Activated naive CD8-positive, alpha-beta T cell treated with anti-CD3 and anti-CD28 coated beads for 36 hours (primary cell): ENCODE measurements at places on chromosomes 7 and 10.

- H3K4me1 ChIP-seq = no peaks in the 10 kb centered on the region
- DNase-seq = no peak
- no peak overlapping the region for H3K27ac ChIP-seq
- H3K36me3 ChIP-seq = no peaks in the 10 kb centered on the region
Observed at GRCh38 chr10:130470973-130471372, 334.8 kb downstream of the GLRX3 start.

DNA sequence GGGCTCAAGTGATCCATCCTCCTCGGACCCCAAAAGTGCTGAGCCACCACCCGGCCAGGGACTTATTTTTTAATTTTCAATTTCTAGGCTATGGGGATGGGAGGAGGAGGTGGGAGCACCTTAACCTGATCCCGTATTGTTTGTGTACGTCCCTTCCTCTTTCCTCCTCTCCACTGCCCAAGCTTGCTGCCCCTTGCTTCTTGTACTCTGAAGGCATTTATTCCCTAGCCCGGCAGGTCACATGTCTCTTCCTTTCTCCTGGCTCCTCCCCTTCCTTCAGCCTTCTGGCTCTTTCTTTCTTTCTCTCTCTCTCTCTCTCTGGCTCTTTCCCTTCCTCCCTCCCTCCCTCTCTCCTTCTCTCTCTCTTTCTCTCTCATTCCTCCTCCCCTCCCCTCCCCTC, 56.0 kb downstream of the COL26A1 start:
- no peaks in the 10 kb centered on the region for H3K36me3 ChIP-seq
- no peak overlapping the region for H3K4me3 ChIP-seq
- H3K27me3 ChIP-seq = peaks cover 10% of the 10 kb centered on the region
- H3K4me1 ChIP-seq = no peaks in the 10 kb centered on the region

DNA sequence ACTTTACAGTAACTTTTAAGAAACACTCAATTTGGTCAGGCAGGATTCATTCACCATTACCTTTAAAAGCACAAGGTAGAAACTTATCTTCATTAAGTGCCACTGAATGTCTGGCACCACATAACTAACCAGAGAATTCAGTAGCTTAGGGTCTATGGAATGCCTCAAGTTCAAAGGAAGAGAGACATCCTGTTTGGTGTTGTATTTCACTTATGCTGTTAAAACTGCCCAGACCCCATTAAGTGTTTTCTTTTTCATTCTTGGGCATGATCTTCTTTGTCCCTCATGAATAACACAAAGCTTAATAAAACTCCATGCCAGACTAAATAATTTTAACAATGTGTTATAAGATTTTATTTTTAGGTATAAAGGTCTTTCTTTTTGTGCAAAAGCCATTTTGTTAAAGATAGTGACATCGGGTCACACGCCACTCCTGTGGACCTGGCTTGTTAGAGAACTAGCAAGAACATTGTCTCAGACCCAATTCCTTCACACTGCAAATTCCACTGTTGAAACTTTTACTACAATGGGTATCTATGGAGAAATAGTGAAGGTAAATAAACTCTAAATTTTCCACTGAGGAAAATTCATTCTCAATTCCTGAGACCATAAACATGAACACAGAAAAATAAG, 221.0 kb downstream of the TWIST1 start:
- H3K27ac ChIP-seq = no peak overlapping the region
- DNase-seq = no peak
- H3K27me3 ChIP-seq = no peaks in the 10 kb centered on the region
- H3K4me1 ChIP-seq = no peaks in the 10 kb centered on the region
- no peaks in the 10 kb centered on the region for H3K36me3 ChIP-seq

DNA sequence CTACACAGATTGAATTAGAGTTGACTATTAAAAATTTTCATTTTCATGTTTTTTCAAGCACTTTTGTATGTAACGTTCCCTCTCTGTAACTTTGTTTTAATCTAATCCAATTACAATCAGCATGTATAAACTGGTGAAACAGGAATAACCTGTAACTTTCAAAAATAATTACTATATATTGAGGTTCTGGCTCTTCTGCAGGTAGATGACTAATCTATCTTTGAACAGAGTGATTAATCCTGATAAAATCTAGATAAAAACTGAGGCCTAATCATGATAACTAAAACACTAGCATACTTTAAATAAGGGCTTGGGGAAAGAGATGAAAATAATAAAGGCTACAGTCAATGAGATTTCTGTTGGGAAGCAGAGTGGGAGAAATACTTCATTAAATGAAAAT, 101.6 kb upstream of the KCND2 start:
- H3K27ac ChIP-seq = no peak overlapping the region
- no peaks in the 10 kb centered on the region for H3K27me3 ChIP-seq
- DNase-seq = no peak
- no peaks in the 10 kb centered on the region for H3K4me1 ChIP-seq

- H3K4me3 ChIP-seq = no peak overlapping the region
- no peak overlapping the region for H3K27ac ChIP-seq
- no peak for DNase-seq
- H3K36me3 ChIP-seq = no peaks in the 10 kb centered on the region
Observed at GRCh38 chr7:156554488-156554887, 86.1 kb upstream of the RNF32 start.

DNA sequence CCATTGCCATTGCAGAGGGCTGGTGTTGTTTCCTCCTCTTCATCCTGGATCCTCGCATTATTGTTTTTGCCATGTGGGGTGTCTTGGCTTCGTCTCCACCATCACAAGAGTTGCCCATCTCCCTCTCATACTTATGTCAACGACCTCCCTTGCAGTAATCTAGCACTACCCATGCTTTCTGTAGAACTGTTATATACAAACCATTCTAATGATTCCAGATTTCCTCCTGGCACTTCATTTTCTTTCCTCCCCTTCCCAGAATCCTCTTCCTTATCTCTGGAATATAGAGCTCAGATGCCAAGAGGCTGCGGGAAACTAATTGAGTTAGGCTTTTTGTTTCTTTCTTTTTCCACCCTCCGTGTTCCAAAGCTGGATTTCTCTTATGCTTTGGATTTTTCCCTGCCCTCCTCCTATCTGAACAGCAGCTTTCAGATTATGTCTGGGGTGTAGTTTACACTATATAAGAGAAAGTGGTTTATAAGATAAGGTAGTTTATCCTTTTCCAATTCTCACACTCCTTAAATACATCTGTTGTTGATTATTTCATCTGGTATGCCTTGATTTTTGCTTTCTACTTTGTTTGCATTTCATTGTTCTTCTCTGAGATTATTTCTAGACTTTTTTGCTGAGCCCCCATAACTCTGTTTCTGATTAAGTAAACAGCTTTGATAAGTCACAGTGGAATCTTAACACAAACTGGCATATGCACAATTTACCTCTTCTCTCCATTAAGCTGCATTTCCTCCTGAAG, 264.1 kb downstream of the BICC1 start:
- no peak overlapping the region for H3K27ac ChIP-seq
- H3K27me3 ChIP-seq = peaks cover 2% of the 10 kb centered on the region
- H3K4me3 ChIP-seq = no peak overlapping the region

DNA sequence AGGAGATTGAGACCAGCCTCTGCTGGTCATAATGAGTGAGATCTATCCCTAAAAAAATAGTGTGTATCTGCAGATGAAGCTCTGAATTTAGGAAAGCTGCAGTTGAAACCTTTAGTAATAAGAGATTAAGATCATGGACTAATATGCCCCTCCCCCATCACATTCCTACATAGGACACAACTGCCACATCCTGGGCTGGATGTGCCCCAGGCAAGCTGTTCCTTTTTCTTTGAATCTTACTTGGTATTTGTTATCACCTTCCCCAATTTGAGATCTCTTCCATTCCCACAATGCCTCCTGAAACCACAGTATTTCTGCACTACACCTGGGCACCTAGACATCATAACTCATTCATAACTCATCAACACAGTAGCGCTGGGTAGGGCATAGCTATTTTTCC, 74.1 kb downstream of the DOCK1 start:
- H3K27ac ChIP-seq = no peak overlapping the region
- no peak overlapping the region for H3K4me3 ChIP-seq
- H3K36me3 ChIP-seq = no peaks in the 10 kb centered on the region
- peaks cover 3% of the 10 kb centered on the region for H3K4me1 ChIP-seq
- no peaks in the 10 kb centered on the region for H3K27me3 ChIP-seq

DNA sequence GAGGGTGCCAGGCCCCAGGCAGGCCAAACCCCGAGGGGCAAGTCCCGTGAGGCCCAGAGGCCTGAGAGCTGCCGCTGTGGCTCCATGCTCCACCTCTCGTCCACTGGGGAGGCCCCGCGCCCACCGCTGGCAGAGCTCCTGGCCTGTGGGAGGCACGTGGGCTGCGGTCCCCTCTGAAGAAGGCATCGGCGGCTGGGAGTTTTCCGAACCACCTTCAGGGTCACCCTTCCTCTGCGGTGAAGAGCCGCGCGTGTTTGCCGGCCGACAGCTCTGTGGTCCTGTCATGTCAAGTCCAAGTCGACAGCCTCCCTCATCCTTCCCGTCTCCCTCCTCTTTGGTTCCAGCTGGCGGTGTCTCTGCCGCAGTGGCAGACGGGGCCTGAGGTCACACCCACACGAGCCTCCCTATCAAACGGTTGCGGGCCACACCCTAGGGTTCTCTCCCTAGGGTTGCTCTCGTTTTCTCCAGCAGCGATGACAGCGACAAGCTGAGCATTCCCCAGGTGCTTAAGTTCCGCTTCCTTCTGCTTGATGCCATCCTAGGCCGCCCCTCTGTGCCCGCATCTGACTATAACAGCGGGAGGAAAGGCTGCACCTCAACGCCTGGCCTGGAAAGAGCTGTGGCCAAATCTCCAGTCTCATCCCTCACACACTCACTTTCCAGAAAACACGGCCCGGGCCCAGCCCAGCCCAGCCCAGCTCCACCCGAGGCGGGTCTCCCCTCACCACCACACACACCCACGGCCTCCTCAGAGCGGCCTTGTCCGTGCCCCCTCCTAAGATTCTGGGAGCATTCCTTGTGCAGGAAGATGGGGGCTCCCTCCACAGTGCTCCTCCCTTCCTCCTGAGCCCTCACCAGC, 185.0 kb downstream of the ELFN1 start:
- H3K27me3 ChIP-seq = no peaks in the 10 kb centered on the region
- no peak overlapping the region for H3K4me3 ChIP-seq
- no peaks in the 10 kb centered on the region for H3K36me3 ChIP-seq
- no peak overlapping the region for H3K27ac ChIP-seq
- DNase-seq = no peak

GRCh38 chr7:54690892-54691291, 68.1 kb downstream of the SEC61G start:
- no peaks in the 10 kb centered on the region for H3K36me3 ChIP-seq
- H3K27ac ChIP-seq = no peak overlapping the region
- H3K4me3 ChIP-seq = no peak overlapping the region
- H3K27me3 ChIP-seq = no peaks in the 10 kb centered on the region
- no peaks in the 10 kb centered on the region for H3K4me1 ChIP-seq
- no peak for DNase-seq

DNA sequence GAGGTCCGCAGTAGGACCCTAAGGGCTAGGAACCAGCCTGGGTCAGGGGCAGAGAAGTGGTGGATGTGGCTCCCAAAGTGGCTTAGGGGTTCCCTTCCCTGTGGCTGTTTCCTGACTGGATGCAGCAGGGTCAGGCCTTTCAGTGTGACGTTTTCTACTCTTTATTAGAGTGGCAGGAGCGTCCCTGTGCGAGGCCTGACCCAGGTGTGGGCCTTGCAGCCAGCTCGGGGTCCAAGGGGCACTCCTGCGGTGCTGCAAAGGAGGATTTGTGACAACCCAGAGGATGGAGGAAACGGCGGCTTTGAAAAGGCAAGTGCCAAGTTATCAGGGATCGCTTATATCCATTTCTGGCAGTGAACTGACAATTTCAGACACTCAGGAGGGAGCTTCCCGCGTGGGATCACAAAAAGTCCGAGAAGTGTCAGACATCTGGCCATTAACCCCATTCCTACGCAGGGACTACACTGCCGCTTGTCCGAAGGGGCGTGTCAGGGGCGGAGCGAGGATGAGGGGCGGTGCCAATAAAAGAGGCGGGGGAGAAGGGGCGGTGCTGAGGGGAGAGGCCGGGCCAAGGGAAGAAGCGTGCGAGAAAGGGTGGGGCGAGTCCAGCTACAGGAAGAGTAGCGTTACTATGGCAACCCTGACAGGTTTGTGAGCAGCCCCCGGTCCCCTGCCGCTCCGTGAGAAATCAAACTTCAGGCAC, 98.8 kb upstream of the ZNF722 start:
- peak overlapping the region; percentile 87 for H3K27ac ChIP-seq
- peak overlapping the region; percentile 97 for H3K4me3 ChIP-seq
- H3K27me3 ChIP-seq = no peaks in the 10 kb centered on the region
- H3K36me3 ChIP-seq = peaks cover 15% of the 10 kb centered on the region

DNA sequence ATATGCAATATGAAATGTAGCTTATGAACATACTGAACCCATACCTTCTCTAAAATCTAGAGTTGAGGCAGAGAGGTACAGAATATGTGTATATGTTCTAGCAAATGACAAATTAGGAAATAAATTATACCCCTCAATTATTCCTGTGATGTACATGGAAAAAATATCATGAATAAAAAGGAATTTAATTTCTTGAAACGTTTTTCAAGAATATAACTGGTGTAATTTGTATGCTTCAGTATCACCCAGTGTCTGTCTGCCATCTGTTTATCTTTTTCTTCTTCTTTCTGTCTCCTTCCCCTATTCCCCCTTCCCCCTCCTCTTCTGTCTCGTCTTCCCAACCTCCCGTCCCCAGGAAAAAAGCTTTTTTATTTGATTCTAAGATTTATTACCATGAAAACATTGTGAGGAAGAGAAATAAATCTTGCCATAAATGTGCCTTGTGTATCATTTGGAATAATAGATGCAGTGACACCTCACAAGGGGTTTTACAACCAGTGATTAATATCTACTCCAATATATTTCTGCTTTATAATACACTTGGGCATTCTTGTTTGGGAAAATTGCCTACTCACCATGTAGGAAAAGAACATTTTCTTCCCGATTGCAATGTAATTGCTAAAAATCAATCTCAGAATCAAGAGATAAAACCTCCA, 12.2 kb downstream of the LANCL2 start:
- H3K27me3 ChIP-seq = no peaks in the 10 kb centered on the region
- peaks cover 8% of the 10 kb centered on the region for H3K4me1 ChIP-seq
- H3K36me3 ChIP-seq = peaks cover 4% of the 10 kb centered on the region

GRCh38 chr7:94655848-94656657, at the start of gene SGCE:
TSS of gene SGCE (minus strand) at chr7:94656133. CDS start at chr7:94656098, 35 bp downstream.
- H3K27ac ChIP-seq = peak within 1 kb of the TSS; percentile 16
- peak; percentile 50 for DNase-seq
- H3K4me1 ChIP-seq = peaks cover 9% of the 10 kb centered on the region
- H3K27me3 ChIP-seq = peaks cover 56% of the 10 kb centered on the region

GRCh38 chr10:63633677-63634487, 112.7 kb downstream of the REEP3 start:
- peaks cover 13% of the 10 kb centered on the region for H3K4me1 ChIP-seq
- no peak overlapping the region for H3K4me3 ChIP-seq
- DNase-seq = no peak

DNA sequence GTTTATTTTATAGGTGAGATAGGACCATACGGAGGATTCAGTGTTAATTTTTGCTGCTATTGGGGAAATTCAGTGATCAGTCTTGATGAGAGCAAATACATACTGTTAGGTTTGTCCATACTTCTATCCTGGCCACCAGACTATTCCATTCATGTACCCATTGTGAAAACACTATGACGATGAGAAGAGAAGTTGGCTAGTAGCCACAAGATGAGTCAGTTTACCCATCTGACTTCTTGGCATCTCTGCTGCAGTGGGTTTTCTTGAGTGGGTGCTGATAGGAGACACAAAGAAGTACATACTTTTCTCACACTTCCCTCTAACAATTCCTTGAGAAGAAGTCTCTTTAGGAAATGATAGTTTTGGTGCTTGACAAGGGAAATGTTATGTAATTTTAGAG, 133.1 kb downstream of the TFPI2 start:
- no peaks in the 10 kb centered on the region for H3K4me1 ChIP-seq
- H3K36me3 ChIP-seq = no peaks in the 10 kb centered on the region
- no peak overlapping the region for H3K4me3 ChIP-seq
- H3K27me3 ChIP-seq = no peaks in the 10 kb centered on the region

GRCh38 chr10:55400075-55400849, 599.2 kb upstream of the PCDH15 start:
- no peak overlapping the region for H3K27ac ChIP-seq
- no peaks in the 10 kb centered on the region for H3K4me1 ChIP-seq
- no peaks in the 10 kb centered on the region for H3K36me3 ChIP-seq
- DNase-seq = no peak
